ENCODE measurements at places on chromosomes 12 and 14. TPM values are rescaled to one million over a fixed set of nuclear protein-coding genes. Genes with fewer than 3 reads are reported as not detected.

GRCh38 chr12:46368684-46369083, 3.9 kb downstream of the SLC38A2 start:
- no peak for DNase-seq

DNA sequence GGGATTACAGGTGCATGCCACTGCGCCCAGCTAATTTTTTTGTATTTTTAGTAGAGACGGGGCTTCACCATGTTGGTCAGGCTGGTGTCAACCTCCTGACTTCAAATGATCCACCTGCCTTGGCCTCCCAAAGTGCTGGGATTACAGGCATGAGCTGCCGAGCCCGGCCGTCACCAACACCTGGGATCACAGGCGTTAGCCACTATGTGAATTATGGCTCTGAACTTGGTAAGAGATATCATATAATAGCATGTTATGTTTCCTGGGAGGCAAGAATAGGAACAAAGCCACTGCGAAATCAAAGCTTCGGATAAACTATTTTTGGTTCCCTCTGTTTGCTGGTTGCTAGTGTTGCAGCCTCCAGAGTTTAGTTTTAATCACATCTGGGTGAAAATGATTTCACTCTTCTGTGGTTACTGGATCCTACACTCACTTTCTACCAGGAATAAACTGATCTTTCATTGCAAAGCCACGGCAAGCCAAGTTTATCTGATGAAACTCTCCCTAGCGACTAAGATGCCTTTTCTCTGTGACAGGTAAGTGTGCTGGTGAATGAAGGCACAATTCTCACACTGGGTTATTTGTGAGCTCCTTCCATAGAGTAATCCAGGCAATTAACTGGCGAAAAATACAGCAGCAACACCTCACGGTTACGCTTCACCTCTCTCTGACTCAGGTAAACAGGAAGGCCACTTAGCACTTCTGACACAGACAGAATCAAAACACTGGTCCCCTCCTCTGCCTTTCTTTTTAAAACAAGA, 16.7 kb downstream of the SNRNP35 start:
- DNase-seq, result no peak

DNA sequence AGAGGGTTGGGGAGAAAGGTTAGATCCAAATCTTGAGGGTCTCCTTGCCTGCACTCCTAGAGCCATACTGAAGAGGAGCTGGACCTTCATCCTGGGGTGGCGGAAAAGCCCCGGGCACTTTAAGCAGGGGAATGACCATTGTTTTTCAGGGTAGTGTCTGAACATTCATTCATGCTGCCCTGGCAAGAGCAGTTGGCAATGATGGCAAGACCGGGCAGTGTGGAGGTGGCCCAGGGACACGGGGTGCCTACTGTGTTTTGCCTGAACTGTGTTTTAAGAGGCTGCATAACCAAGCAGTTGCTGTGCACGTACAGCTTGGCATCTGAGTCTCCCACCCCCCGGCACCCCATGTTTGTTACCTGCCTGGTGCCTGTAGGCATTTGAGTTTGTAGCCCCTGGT, 14.7 kb downstream of the TPCN1 start:
- DNase-seq, result peak; percentile 49

- no peak for DNase-seq
Observed at GRCh38 chr12:119720349-119720748, 52.4 kb downstream of the PRKAB1 start.

DNA sequence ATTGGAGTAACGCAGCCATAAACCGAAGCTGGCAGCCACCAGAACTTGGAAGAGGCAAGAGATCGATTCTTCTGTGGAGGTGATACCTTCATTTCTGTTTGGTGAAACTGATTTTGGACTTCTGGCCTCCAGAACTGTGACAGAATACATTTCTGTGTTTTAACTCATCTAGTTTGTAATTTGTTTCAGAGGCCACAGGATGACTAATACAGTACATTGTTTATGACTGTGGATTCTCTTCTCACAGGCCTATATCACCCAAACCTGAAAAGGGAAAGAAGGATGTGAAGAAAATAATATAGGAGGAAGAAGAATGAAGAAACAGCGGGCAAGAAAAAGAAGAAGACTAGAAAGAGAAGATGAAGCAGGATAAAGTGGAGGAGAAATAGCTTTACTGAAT, 263.8 kb upstream of the DIO2 start:
- DNase-seq, result no peak

GRCh38 chr14:30960216-30960615, 65.2 kb upstream of the AP4S1 start:
- no peak for DNase-seq

- no peak for DNase-seq
Observed at GRCh38 chr14:85420278-85420677, 109.7 kb upstream of the FLRT2 start.

DNA sequence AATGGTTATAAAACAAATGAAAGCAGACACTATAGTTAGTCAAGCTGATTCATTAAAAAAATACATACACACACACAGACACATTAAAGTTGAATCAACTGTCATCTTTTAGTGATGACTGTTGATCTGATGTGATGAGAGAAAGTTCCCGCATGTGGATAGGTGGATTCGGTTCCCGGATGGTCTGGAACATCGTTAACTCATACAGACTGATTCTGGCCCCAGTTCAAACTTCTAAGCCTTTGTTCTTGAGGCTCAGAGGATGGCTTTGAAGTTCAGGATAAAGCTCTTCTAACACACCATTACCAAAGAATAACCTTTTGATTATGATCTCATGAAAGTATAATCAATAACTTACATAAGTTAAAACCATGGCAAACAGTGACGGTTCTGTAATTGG, 27.5 kb downstream of the WIF1 start:
- no peak for DNase-seq

- DNase-seq, result peak; percentile 86
Observed at GRCh38 chr14:52012635-52013034, 23.3 kb downstream of the RTRAF start.

- no peak for DNase-seq
Observed at GRCh38 chr12:119679081-119679480, 11.1 kb downstream of the PRKAB1 start.

- no peak for DNase-seq
Observed at GRCh38 chr12:57576613-57577160, 14.3 kb upstream of the PIP4K2C start.

- DNase-seq, result no peak
Observed at GRCh38 chr12:105892362-105892910, 246.3 kb downstream of the NUAK1 start.

GRCh38 chr12:75650100-75650499, 138.7 kb upstream of the KRR1 start:
- DNase-seq, result no peak

DNA sequence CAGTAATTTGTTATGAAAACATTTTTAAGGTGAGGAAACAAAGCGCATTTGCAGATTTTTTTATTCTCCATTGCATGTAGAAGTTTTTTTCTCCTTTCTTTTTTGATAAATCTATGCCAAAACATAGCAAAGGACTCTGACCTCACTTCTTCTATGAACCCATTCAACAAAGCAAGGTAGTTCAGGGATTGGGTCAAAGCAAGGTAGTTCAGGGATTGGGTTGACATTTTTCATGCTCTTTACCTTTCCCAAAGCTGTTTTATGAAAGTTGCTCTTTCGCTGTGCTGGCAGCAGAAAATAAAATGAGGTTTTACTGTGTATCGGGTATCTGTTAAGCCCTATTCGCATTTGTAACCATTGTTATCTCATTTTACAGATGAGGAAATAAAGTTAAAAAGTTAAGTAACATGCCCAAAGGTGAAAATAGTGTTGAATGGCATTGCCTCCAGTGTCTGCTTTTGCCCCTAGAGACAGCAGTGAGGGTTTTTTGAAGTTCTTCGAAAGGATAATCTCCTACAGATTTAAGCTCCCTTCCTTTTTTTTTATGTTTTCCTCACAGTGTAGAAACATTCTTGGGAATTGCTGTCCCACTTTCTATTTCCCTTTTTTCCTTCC, 10.6 kb downstream of the STRAP start:
- DNase-seq, result no peak

DNA sequence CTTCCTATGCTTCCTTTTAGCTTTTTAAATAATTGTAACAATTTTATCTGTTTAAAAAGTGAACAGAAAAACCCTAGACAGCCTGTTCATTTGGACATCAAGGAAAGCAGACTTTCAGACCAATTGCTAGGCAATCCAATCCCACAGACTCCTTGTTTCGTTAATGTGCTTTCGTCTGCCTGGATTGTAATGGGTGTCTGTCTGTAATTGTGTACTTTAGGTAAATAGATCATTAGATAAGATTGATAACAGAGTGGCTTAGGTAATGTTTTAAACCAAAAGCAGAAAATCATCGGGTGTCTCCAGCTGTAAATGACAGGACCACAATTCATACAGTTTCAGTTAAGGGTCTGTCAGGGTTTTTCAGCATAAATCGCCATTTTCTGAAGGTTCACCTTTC, 19.6 kb downstream of the CCDC60 start:
- DNase-seq, result no peak

GRCh38 chr12:112344220-112344619, 38.0 kb downstream of the HECTD4 start:
- DNase-seq, result no peak

- DNase-seq, result no peak
Observed at GRCh38 chr14:77965919-77966435, 166.1 kb downstream of the ADCK1 start.

DNA sequence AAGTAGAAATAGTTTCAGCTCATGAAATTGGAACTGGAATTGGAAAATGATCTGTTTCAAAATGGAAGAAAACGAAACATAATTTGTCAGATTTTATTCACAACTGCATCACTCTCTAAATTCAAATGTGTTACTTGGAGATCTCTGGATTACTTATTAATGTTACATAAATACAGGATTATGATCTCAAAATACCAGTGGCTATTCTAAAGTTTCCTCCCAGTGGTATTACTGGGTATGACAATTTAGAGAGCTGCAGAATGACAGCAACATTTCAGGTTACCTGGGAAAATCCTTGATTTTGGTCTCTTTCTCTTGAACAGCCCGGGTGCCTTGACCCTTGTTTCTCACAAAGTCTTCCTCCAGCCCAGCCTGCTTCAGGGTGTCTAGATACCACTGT, 14.2 kb downstream of the FAM161B start:
- no peak for DNase-seq

DNA sequence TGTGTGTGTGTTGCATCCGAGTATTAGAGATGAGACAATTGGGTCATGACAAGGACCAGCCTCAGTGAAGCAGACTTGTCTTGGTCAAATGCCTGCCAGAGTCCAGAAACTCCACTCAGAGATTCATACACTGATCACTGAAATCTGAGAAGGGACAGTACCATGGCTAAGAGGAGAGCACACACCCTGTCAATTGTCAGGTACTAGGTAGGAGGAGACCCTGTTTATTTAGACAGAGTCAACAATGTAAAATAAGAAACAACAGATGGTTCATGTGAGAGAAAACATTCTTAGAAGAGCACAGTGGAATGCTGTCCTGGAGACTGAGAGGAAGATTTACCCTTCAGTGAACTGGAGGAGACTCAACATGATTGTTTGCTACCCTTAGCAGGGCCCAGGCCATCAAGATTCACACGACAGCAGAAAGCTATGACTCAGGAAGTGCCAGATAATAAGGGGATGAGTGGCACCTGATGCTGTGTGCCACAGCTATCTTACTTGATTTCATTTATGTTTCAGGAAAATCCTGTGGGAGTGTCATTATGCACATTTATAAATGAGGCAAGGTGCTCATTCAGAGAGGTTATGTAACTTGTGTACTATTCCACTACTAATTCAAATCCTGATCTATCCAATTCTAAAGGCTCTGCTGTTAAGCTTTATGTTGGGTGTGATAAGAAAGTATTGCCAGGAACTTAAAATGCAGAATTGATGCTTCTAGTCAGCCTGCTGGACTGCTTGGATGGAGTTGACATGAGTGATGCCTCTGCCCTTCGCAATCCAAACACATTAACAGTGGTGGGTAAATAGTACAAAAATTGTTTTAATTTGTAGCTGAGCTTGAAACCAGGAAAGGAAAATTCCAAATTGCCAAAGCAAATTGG, 136.6 kb upstream of the NEDD1 start:
- DNase-seq, result no peak

DNA sequence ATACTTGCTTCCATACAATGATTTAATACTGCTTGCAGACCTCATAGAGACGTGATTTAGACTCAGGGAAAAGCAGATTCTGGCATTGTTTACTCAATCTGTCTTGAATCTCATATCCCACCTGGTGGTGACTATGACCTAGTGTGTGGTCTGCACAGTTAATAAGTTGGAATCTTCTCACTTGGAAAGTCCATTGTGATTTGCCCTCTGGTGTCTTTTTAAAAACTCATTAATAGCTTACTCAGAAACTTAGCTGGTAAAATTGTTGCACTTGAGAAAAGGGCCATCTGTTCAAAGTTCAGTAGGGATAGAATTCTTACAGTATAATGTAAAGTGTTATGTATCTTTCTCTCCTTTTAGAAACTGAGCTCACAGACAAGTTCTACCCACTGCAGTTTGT, 106.0 kb downstream of the PELI2 start:
- no peak for DNase-seq

GRCh38 chr12:14774906-14775635, 28.2 kb downstream of the WBP11 start:
- peak; percentile 83 for DNase-seq

- DNase-seq, result no peak
Observed at GRCh38 chr14:24996930-24997725, 52.8 kb downstream of the STXBP6 start.

- DNase-seq, result no peak
Observed at GRCh38 chr12:124302241-124302806, 7.4 kb downstream of the RFLNA start.

- DNase-seq, result no peak
Observed at GRCh38 chr12:68279227-68280054, 26.0 kb upstream of the IL22 start.

DNA sequence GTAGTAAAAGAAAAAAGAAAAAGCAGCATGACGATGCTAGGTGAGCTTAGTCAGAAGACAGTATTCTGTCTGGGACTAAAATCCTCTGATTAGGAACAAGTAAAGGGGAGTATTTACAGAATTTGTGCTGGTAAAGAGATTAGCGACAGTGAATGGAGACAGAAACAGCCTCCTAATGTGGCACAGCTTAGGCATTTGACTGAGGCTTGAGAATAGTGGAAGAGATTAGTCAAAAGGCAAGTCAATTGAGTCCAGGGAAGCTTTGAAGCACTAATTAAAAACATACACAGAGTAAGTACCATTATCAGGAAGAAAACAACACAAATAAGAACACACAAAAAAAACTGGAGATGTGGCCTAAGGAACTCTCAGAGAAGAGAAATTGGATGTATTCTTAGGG, 131.9 kb upstream of the CLEC14A start:
- DNase-seq, result no peak

- no peak for DNase-seq
Observed at GRCh38 chr14:77557391-77557790, 58.8 kb upstream of the ISM2 start.

The NELL2 gene
- 11.1 TPM for total RNA-seq

The TGM1 gene
- total RNA-seq, result 1.1 TPM

The RASSF8 gene
- total RNA-seq, result 93.8 TPM

The IL22 gene
- not detected for total RNA-seq

The RPL41 gene
- 5,407 TPM for total RNA-seq

The CNIH1 gene
- total RNA-seq, result 213 TPM

The C12orf54 gene
- total RNA-seq, result 8.3 TPM

The LRIG3 gene
- total RNA-seq, result 67.9 TPM

The WNT1 gene
- not detected for total RNA-seq

The PPM1A gene
- 52.5 TPM for total RNA-seq

The ADAMTS20 gene
- not detected for total RNA-seq

The ANKRD33 gene
- not detected for total RNA-seq

The RND1 gene
- total RNA-seq, result not detected

The OR6C2 gene
- total RNA-seq, result not detected

The UNG gene
- total RNA-seq, result 12.2 TPM

Data from sigmoid colon (tissue), 7 donors.